ENCODE measurements at places on chromosomes 5 and 9.

GRCh38 chr5:91168859-91169258 is 214.3 kb downstream of the ARRDC3 start:
- DNase-seq: no peak

DNA sequence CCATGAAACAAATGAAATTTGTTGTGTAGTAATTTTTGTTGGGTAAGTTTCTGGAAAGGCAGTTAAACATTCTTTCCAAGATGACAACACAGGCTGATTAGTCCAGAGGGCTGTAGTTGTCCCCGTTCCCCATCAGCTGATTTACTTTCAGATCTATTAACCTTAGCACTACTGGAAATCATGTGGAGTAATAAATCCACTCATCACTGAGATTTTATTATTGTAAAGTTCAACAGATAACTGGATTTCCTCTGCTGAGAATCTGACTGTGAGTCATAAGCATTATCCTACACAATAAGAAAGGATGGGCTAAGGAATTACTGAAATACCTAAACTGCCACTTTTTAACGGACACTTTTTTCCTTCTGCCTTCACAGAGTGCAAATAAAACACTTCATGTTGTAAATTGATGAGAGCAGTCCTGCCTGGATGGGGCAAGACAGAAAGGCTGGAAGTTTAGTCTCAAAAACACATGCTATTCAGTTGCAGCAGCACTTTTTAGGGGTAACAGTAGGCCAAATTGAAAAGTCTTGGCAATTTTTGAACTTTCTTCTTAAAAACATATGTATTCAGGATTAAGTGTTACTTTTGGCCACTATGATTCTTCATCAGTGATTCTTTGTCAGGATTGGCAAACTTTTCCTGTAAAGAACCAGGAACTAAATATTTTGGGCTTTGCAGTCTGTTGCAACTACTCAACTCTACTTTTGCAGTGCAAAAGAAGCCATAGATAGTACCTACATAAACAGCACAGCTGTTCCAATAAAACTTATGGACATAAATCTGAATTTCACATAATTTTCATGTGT is 7.0 kb downstream of the STOM start:
- DNase-seq: peak; percentile 85

DNA sequence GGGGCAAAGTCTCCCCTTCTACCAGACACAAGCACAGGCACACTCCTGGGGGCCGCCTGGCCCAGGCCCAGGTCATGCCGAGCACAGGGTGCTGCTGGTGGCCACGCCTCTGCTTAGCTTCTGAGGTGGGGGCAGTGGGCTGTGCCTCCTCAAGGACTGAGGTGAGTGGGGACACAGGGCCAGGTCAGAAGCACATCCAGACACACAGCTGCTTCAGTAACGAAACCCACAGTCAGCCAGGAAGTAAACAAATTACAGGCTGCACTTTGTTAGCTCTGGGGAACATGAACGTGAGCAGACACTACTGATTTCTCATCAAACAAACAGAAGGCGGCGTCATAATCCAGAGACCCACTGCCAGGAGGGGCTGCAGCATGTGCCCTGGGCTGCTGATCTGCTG is 192.4 kb downstream of the HSPA4 start:
- DNase-seq: no peak

- no peak for DNase-seq
These were observed 4.4 kb upstream of the ZNF782 start for GRCh38 chr9:96858670-96859069.

DNA sequence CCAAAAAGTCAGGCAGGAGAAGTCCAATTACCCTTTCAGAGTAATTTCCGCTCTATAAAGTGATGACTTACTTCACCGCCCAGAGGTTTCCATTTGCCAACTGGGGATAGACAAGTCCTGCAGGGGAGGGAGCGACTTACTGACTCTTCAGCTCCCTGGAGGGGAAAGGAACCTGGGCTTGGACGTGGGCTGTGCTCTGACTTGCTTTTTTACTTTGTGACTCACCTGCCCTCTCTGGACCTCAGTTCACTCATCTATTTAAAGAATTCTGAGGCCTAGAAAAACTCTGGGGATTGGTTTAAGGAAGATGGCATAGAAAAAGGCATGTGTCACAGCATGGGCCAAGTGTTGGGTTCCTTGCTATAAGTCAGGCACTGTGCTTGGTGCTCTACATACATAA is 180.4 kb upstream of the TRIM32 start:
- peak; percentile 57 for DNase-seq
